ENCODE measurements at places on chromosomes 2 and 18. TPM values are rescaled to one million over a fixed set of nuclear protein-coding genes. Genes with fewer than 3 reads are reported as not detected.

DNA sequence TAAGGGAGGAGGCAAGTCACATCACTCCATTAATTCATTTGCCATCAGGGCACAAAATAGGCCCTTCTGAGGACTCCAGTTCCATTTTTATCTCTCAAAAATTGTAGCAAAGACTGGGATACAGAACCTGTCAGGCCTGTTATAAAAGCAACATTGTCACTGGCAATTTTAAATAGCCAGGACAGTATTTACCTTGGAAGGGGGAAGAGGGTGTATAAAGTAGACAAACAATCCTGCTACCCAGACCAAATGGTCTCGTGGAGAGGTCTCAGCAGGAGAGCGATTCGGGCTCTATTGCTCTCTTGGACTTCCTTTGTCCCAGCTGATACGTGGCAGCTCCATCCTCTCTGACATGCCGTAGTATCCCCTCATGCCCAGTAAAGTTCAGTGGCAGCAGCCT lies 740.3 kb upstream of the HS6ST1 start:
- DNase-seq, result no peak

IL36A gene
- total RNA-seq, result not detected

IL37 gene
- not detected for total RNA-seq

- no peak for DNase-seq
Observed at GRCh38 chr2:238926761-238927611, 79.1 kb downstream of the TWIST2 start.

NPHP1 gene
- 7.2 TPM for total RNA-seq

SERPINB13 gene
- total RNA-seq, result not detected

ACMSD gene
- total RNA-seq, result not detected

DNER gene
- 0.31 TPM for total RNA-seq

DNA sequence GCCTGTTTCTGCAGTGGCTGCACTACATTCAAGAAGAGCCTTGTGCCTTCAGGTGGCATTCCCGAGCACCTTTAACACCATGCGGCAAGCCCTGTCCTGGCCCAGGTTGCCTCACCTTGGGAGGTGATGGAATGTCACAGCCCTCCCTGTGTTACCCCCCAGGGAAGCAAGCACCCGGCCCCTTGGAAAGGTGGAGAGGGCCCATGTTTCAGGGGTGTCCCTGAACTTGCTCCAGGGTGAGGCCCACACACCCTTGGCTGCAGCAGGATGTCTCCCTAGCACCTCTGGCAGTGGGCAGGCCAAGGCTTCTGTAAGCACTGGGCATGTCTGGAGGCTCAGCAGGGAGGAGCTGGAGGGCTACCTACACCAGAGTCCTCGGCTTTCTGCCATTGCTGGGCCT lies 29.3 kb upstream of the ACAA2 start:
- DNase-seq, result no peak

DNA sequence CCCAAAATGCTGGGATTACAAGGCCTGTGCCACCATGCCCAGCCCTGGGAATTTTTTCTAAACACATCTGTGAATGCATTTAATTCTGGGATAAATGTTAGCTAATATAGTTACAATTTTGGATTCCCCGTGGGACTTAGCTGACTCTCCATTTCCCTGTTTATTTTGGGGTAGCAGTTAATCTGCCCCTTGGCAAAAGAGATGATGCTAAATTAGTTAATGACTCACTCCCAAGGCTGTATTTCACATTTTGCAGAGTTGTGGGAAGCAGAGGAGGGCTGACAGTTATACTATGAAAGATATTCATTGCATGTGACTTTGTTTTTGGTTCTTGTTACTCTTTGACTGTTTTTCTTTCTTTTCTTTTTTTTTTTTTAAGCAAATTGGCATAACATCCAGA lies 3.2 kb downstream of the MTHFD2 start:
- no peak for DNase-seq

GRCh38 chr2:12412898-12413305 lies 303.8 kb upstream of the TRIB2 start:
- no peak for DNase-seq

SLC9A2 gene
- 4.1 TPM for total RNA-seq

DNA sequence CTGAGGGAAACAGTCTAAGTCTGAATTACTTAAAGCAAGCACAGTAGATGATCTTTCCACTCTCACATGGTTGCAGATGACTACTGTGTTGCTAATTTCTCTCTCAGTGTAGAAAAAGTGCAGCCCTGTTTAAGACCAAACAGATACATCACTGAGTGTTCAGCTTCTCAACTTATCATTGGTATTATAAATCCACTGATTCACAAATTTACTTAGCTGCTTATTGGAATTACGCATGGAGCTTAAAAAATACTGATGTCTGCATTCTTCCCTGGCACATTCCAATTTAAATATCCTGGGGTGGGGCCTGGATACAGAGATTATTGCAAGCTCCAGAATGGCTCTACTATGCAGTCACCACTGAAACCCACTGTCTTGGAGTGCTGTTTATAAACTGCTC lies 411.2 kb downstream of the RND3 start:
- DNase-seq, result no peak

TLX2 gene
- not detected for total RNA-seq

Measured in Panc1 (cell line).